ENCODE measurements at places on chromosomes 6 and 20.

DNA sequence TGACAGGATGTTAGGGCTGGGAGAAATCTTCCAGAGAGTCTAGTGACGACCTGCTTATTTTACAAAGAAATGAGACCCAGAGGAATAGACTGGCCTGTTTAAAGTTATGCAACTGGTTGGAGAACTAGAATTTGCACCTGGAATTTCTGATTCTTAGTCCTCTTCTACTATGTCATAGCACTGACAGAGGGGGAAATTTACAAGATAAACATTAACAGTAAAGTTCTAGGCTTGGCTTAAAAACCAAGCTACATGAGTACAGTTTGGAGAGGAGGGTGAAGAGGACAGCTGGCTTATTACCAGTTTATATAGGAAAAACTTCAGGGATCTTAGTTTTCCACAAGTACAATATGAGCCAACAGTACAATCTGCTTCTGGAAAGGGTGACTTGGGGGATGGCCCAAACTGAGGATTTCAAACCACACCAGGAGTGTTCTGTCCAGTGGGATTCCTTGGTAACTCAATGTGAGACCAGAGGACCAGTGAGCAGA lies 269.6 kb downstream of the CD109 start:
- DNase-seq = no peak

DNA sequence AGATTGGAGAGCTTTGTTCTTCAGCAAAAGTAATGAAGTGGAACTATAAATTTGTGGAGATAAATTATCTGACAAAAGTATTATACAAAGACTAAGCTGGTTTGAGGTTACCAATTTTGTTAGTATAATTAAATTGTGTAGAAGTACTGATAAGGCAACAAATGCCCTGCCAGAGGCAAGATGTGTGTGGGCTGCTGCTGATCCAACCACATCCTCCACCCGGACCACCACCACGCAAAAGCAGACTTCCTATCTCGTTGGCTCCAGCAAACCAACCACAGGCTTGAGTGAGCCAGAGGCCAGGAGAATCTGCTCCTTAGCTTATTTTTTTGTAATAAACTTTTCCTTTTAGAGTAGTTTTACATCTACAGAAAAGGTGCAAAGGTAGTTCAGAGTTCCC lies 1.1 kb upstream of the MYLK4 start:
- no peak for DNase-seq

- DNase-seq = no peak
Observed at GRCh38 chr6:34178357-34179105, 32.6 kb upstream of the GRM4 start.

DNA sequence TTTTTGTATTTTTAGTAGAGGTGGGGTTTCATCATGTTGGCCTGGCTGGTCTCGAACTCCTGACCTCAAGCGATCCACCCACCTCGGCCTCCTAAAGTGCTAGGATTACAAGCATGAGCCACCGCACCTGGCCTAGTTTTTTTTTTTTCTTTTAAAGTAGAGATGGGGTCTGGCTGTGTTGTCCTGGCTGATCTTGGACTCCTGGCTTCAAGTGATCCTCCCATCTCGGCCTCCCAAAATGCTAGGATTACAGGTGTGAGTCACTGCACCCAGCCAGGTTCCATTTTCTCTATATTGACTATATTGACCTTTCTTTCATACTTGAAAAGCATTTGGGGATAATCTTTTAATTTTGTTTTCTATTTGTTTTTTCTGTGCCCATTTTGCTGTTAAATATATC lies 13.3 kb downstream of the PANK2 start:
- no peak for DNase-seq

GRCh38 chr6:151240791-151241642 lies 1.2 kb downstream of the AKAP12 start:
- no peak for DNase-seq

DNA sequence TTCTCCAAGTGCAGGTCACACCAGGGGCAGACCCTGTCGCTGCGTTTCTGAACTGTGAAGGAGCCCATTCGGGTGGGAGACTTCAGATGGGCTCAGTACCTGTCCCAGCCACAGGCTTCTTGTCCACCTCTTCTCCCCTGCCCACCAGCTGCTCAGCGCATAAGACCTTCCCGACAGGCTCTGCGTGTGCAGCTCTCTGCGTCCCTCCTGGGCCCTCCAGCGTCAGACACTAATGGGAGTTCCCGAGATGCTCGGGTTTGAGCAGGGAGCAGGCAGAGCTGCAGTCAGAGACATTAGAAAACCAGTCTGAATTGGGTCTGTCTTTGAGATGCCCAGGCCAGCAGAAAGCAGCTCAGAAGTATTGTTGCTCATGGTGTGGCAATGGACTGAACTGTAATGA lies 50.4 kb downstream of the TCP11 start:
- DNase-seq = no peak

- no peak for DNase-seq
Observed at GRCh38 chr20:35091816-35092523, 637 bp downstream of the TRPC4AP start.

GRCh38 chr6:118387921-118388701 lies 160.0 kb upstream of the PLN start:
- DNase-seq = no peak

DNA sequence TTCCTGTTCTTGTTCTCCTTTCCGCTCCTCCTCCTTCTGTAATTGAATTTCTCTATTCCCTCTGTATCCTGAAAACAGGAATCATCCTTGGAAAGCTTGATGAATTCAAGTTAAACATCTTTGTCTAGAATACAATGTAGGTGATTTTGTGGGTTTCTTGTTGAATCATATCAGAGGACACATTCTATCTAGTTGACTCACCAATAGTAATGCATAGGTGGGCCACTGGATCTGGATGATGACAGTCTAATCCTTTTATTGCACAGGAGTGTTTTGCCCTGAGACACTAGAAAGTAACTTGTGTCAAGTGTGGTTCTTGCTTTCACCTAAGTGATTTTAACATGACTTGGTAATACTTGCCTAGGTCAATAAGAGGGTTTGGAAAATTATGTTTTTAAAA lies 164.3 kb downstream of the RFPL4B start:
- DNase-seq = no peak

- no peak for DNase-seq
Observed at GRCh38 chr20:44862286-44862685, 23.2 kb upstream of the YWHAB start.

- no peak for DNase-seq
Observed at GRCh38 chr6:151566557-151566956, 72.7 kb downstream of the CCDC170 start.

DNA sequence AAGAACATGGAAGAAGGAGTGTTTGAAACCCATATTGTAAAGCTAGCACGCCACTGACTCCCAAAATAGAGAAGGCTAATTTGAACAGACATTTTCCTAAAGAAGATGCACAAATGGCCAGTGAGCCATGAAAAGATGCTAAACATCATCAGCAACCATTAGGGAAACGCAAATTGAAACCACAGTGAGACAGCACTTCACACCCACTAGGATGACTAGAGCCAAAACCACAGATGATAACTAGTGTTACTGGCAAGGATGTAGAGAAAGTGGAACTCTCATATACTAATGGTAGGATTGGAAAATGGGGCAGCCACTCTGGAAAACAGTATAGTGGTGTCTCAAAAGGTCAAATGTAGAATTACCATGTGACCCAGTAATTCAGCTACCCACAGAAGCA lies 58.2 kb downstream of the BMP7 start:
- no peak for DNase-seq

DNA sequence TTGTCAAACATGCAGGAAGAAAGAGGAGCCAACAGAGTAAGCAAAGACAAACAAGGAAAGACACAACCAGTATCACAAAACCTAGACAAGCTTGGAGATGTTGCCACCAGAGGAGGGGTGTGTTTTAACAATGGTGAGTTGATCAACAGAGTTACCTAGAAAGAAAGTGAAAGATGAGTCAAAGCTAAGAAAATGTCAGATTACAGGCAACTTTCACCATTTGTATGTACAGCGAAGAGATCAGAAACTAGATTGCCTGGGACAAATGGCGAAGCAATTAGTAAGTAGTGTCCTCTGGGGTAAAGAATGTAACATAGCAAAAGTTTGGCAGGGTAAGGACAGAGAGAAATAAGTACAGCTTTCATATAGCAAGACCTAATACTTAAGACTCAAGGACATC lies 51.6 kb upstream of the POU3F2 start:
- DNase-seq = no peak

GRCh38 chr20:24477831-24478547 lies 8.6 kb downstream of the SYNDIG1 start:
- DNase-seq = no peak

GRCh38 chr6:26232940-26233648 lies 131.9 kb upstream of the BTN3A2 start:
- no peak for DNase-seq

DNA sequence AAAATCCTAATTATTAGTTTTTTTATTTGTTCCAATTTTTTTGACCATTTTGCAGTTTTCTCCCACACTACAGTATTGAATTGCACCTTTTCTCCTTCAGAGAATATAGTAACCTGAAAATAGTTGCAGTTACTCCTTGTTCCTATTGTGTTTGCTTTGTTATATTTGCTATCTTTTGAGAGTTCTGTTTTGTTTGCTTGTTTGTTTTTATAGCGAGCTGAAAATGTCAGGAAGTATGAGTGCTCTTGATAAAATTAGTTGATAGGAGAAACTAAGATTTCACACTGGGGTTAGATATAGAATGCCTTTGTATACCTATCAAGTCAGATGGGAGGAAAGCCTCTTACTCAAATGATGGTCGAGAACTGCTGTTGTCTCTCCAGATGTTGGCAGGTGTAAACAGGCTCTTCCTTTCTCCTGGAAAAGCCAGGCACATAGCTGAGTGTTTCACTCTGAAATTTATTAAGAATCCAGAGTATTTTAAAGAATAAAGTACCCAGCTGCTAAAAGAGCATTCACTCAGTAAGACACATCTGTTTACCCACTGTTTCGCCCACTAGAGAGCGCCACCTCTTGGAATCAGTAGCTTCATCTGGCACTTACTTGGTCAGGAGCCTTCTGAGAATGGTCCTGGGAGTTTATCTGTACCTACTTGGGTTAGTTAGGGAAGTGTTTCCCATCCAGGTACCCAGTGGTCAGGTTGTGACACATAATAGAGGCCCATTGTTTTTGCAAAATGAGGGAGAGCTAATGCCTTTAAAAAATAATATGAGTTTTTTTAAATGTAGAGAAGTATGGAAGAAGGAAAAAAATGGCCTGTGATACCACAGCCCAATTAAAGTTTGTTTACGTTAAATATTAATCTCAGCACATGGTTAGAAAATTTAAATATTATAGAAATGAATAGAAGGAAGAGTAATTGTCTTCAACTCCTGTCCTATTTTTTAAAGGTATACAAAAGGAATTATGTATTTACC lies 11.2 kb downstream of the NT5DC1 start:
- DNase-seq = no peak

DNA sequence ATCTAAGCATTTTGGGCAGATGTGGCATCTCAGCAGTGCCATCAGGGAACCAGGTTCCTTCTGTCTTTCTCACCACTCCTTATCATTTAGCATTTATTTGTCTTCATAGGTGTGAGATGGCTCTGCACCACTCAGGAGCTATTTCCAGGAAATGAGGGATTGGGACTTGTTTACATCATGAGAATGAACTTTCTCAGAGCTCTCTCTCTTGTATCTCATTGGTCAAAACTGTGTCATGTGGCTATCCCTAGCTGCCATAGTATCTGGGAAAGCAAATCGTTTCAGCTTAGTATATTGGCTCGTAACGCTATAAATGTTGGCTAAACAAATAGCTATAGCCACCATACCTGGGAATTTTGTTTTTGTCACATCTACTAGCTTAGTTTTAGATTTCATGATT lies 23.8 kb downstream of the PLCB4 start:
- DNase-seq = no peak

- no peak for DNase-seq
Observed at GRCh38 chr6:7264041-7264440, 49.0 kb downstream of the SSR1 start.

- DNase-seq = no peak
Observed at GRCh38 chr6:131685266-131685780, 15.9 kb downstream of the OR2A4 start.

DNA sequence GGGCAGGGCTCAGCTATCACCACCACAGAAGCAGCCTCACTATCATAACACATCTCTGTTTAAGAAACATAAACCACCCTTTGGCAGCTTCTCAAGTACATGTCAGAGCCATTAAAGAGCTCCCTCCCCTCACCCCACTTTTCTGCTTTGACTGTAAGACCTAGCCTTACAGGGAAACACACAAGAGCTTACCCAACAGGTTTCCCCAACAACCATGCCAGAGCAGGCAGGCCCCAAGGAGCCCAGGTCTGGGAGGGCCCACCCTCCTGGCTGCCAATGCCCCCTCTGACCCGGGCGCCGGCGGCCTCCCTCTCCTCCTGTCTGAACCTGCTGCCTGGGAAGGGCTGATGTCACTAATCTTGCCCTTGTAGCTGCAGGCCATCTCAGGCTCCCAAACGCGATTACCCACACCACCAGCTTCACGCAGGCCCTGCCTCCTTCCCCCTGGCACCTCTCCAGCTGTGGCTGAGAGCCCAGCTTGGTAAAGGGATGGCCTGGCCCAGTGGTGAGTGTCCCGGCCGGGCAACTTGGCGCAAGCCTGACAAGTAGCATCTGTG lies 402.0 kb downstream of the MAFB start:
- DNase-seq = no peak

DNA sequence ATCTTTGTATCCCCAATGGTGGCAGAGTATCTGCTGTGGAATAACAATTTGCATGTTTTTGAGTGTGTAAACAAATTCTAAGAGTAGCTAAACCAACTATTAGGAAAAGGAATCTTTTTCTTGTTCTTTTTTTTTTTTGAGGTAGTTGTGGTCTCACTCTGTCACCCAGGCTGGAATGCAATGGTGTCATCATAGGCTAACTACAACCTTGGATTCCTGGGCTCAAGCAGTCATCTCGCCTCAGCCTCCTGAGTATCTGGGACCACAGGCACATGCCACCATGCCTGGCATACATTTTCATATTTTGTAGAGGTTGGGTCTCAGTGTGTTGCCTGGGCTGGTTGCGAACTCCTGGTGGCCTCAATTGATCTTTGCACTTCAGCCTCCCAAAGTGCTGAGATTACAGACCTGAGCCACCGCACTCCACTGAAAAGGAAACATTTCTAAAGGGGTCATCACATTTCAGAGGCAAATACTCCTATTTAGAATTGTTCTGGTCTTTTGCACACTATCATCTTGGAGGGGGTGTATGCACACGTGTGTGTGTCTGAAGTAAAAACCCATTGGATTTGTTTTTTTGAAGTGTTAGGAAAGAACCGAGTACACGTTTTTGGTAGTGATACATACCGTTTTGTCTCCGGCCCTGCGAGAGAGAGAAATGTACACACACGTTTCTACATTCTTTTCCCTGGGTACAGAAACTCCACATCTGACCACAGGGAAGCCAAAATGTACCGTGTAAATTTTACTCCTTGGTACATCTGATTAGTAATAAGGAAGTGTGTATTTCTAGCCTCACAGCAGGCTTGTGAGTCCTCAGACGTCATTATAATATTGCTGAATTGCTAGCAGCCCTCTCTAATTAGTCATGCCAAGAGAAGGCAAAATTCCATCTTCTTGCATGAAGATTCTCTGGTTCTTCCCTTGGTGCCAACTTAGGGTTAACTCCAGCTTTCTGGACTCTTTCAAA lies 183.6 kb downstream of the JARID2 start:
- DNase-seq = no peak

DNA sequence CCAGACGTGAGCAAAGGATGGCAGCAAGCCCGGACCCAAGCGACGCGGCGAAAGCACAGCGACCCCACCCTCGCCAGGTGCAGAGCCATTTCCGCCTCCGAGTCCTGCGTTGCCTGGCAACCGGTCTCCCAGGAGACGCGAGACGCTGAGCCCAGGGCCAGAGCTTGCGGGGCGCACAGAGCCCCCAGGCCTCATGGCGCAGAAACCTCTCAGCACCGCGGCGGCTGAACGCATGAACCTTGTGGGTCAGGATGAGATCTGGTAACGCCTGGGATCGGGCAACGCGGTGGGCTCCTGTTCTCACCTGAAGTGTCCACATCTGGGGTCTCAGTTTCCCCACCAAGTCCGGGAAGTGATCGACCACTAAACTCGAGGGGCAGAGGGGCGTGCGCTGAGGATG lies 77.7 kb downstream of the ANKRD60 start:
- no peak for DNase-seq

All from activated CD4-positive, CD25-positive, alpha-beta regulatory T cell treated with anti-CD3 and anti-CD28 coated beads, Interleukin-2, amount 50 U/mL, for 16 hours (primary cell).